Bladder microvascular endothelial cell (primary cell): ENCODE measurements at places on chromosomes 16 and 17. TPM values are rescaled to one million over a fixed set of nuclear protein-coding genes. Genes with fewer than 3 reads are reported as not detected.

CDT1 gene
- 8.5 and 10.4 TPM in 2 replicates for total RNA-seq

WWP2 gene
- total RNA-seq = 17.3 and 26.2 TPM in 2 replicates

GALR2 gene
- 0.16 TPM in 1 of 2 replicates, not detected in the other for total RNA-seq

CNEP1R1 gene
- 20.6 and 29.8 TPM in 2 replicates for total RNA-seq

BTBD17 gene
- under 0.01 TPM in 1 of 2 replicates, not detected in the other for total RNA-seq

LRRC75A gene
- total RNA-seq = 0.81 and 4.5 TPM in 2 replicates

ALDH3A1 gene
- 0.38 and 0.65 TPM in 2 replicates for total RNA-seq

CLEC10A gene
- total RNA-seq = 0.19 TPM in 1 of 2 replicates, not detected in the other

KCNJ18 gene
- total RNA-seq = not detected in 2 replicates

SPATA32 gene
- not detected in 2 replicates for total RNA-seq

NPIPA2 gene
- total RNA-seq = 0.16 and 1.3 TPM in 2 replicates

SP6 gene
- total RNA-seq = 0.49 and 5.1 TPM in 2 replicates

SKAP1 gene
- 0.16 TPM in 1 of 2 replicates, not detected in the other for total RNA-seq

KRTAP4-8 gene
- total RNA-seq = not detected in 2 replicates

PARN gene
- total RNA-seq = 13.8 and 21.6 TPM in 2 replicates

TP53TG3F gene
- total RNA-seq = not detected in 2 replicates

GFAP gene
- 0.16 TPM in 1 of 2 replicates, not detected in the other for total RNA-seq

PIK3R5 gene
- not detected in 2 replicates for total RNA-seq

KIFC3 gene
- total RNA-seq = 37.9 and 76.0 TPM in 2 replicates

ADORA2B gene
- 3.9 and 5.6 TPM in 2 replicates for total RNA-seq

KRT222 gene
- total RNA-seq = under 0.01 and 0.06 TPM in 2 replicates

TPSB2 gene
- not detected in 2 replicates for total RNA-seq

PRR35 gene
- not detected in 2 replicates for total RNA-seq

MYL4 gene
- total RNA-seq = 0.82 and 1.6 TPM in 2 replicates

HDAC5 gene
- total RNA-seq = 45.6 and 50.3 TPM in 2 replicates

KRT24 gene
- not detected in 2 replicates for total RNA-seq

TAT gene
- total RNA-seq = not detected in 2 replicates

CD300LB gene
- not detected in 2 replicates for total RNA-seq

TAC4 gene
- total RNA-seq = not detected in 2 replicates

EVI2B gene
- 0.16 and 0.19 TPM in 2 replicates for total RNA-seq

HCRT gene
- not detected in 2 replicates for total RNA-seq

COG7 gene
- 6.5 and 17.8 TPM in 2 replicates for total RNA-seq

C16orf96 gene
- under 0.01 TPM in 1 of 2 replicates, not detected in the other for total RNA-seq

GNG13 gene
- not detected in 2 replicates for total RNA-seq

TK1 gene
- total RNA-seq = 53.1 and 210 TPM in 2 replicates

MLYCD gene
- total RNA-seq = 1.6 and 4.2 TPM in 2 replicates

ADAP2 gene
- 0.13 and 0.16 TPM in 2 replicates for total RNA-seq

EVPLL gene
- not detected in 2 replicates for total RNA-seq

CLDN6 gene
- total RNA-seq = 0.25 TPM in 1 of 2 replicates, not detected in the other

FBXO31 gene
- 47.6 and 54.6 TPM in 2 replicates for total RNA-seq

TEX19 gene
- not detected in 2 replicates for total RNA-seq
